ENCODE measurements at places on chromosomes 7 and 10. TPM values are rescaled to one million over a fixed set of nuclear protein-coding genes. Genes with fewer than 3 reads are reported as not detected.

- DNase-seq = peak; percentile 86
These were observed 53.5 kb downstream of the AOAH start for GRCh38 chr7:36670585-36671431.

GRCh38 chr7:82821037-82821436 lies 341.6 kb downstream of the PCLO start:
- DNase-seq = no peak

The PPP1R17 gene
- not detected for total RNA-seq

The PNLIPRP2 gene
- not detected for total RNA-seq

The CD36 gene
- total RNA-seq = 38.8 TPM
